EL (cell line): ENCODE measurements at places on chromosomes 13 and 19.
A peak's percentile ranks its signal among the peaks of the same experiment; 100 is the strongest.

GRCh38 chr19:11843722-11844121, 4.8 kb upstream of the ZNF439 start:
- DNase-seq, result no peak

DNA sequence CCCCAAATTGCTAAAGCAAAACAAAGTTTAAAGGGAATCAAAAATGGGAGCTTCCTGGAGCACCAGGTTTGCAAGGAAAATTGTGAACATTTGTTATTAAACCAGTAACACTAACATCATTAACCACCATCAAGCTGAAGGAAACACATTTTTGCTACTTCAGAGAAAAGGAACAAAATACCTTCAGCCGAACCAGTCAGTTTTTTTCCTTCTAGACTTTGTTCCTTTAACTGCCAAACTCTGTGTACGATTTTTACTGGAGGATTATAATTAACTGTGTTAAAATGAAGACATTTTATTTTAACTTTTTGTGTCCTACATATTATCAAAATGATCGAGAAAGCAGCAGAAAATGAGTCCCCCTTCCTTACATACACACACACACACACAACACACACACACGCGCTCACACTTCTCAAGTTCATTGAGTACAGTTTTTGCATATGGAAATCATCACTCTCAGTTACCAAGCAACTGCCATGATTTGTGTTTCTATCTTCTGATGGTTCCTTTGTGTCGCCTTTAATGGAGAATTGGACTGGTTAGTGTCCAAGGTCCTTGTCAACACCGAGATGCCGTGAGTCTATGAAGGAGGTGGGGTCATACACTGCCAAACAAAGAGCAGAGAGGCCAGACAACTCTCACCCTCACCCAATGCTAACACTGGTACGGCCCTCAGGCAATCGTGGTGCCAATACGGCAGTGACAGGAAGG, 9.8 kb upstream of the SERP2 start:
- no peak for DNase-seq

DNA sequence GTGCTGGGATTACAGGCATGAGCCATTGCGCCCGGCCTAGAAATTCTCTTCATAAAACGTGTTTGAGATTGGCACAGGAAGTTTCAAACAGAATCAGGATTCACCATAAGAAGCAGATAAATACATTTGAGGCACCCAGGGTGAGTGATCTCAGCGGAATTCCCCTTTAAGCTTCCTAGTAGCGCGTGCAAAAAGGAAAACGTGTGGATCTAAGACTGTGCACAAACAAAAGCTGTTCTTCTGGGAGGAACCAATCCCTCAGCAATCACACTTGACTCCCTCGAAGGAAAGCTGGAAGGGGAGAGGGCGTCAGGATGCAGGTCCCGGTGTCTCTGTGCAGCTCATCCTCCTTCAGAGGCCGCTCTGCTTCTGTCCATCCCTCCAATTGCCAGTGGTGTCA, 15.5 kb downstream of the MCF2L start:
- DNase-seq, result no peak

- DNase-seq, result no peak
Measured at GRCh38 chr13:110455444-110455843, 106.1 kb downstream of the RAB20 start.

DNA sequence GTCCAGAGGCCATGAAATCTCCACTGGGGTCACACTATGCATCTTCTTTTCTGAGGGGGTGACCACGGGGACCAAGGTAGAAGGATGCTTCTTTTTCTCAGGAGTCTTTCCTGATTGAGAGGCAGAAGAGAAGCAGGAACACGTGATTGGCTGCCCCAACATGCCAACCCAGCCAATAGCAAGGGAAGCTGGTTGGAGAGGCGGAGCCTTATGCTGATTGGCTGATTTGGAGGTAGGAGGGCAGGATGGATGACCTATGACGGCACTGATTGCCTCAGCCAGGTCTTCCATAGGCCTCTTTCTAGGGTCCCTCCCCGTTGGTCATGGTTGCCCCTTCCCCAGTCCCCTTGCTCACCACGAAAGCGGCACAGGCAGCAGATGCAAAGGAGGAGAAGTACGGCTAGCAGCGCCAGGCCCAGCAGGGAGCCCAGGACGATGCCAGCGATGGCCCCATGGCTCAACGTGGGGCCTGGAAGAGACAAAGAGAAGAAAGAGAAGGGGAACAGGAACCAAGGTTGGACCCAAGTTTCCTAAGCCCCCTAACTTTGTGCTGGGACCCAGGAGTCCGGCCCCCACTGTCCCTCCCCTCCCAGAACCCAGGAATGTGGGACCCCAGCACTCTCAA, 8.0 kb downstream of the VSIG10L start:
- DNase-seq, result peak; percentile 14

GRCh38 chr19:28126135-28126898, 1086.6 kb downstream of the UQCRFS1 start:
- no peak for DNase-seq
